ENCODE measurements at places on chromosomes 3 and 15. TPM values are rescaled to one million over a fixed set of nuclear protein-coding genes. Genes with fewer than 3 reads are reported as not detected.

- no peak for DNase-seq
Measured at GRCh38 chr3:138678086-138678485, 69.5 kb downstream of the FAIM start.

DNA sequence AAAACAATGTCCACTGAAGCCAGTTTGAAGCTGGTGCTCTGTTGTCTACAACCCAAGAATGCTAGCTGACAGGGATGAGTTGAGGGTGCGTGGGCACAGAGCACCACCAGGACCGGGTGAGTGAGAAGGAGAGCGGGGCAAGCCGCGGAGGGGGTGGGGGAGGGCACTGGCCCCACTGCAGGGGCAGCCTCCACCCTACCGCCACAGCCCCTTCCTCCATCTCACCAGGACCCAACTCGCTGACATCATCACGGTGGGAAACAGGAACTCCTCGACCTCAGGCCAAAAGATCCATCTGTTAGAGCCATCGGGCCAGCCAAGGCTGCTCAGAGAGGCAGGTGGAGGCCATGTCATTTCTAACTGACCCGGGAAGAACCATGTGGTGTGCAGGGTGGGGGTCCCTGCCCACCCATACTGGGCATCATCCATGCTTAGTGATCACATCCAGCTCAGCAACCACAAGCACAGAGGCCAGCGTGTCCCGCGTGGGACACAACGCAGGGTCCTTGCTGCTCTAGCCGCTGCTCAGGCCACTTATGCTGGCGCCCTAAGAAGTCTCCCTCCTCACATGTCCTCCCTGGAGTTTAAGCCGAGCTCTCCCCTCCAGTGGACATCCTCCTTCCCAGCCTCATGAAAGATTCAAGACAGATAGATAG lies 57.6 kb upstream of the GATA2 start:
- no peak for DNase-seq

DNA sequence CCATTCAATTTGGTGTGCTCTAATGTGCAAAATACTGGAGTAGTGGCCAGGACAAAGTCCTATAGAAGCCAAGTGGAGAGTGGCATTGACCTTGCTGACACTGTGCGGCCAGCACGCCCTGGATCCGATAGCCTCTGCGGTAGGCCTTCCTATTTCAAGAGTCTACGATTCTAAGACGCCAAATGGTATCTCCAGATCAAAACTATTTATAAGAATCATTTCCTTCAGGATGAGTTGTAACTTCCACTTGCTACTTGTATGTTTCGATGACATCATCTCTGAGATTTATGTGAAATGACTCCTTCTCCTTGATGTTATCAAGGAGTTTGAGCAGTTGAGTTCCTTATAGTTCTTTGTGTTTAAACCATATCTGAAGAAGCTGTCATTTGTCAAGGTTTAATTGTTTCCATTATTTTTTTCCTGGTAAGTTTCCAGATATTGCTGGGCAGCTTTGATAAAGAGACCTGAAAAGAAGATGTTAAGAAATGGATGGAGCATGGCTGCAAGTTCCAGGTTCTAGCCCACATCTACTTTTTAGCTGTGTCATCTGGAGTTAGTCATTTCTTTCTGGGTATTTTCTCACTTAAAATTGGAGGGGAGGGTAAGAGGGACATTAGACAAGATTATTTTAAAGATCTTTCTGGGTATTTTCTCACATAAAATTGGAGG lies 71.8 kb downstream of the TMEM44 start:
- no peak for DNase-seq

DNA sequence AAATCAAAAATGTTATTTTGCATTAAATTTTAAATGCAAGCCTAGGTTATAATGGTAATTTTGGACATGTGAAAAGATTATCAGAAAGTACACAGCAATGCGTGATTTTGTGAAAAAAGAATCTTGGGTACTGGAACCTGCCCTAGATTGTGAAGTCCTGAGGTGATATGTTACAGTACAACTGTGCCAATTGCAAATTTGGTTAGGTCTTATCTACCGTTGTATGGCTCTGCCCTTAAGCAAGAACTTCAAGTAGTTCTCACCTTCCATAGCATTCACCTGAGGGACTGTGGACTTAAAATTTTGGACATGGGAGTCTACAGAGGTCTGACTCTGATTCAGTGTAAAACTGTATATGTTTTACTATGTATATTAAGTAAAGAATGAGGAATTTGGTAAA lies 140.2 kb downstream of the PEX5L start:
- DNase-seq, result no peak

Gene ST8SIA2
- not detected for total RNA-seq

DNA sequence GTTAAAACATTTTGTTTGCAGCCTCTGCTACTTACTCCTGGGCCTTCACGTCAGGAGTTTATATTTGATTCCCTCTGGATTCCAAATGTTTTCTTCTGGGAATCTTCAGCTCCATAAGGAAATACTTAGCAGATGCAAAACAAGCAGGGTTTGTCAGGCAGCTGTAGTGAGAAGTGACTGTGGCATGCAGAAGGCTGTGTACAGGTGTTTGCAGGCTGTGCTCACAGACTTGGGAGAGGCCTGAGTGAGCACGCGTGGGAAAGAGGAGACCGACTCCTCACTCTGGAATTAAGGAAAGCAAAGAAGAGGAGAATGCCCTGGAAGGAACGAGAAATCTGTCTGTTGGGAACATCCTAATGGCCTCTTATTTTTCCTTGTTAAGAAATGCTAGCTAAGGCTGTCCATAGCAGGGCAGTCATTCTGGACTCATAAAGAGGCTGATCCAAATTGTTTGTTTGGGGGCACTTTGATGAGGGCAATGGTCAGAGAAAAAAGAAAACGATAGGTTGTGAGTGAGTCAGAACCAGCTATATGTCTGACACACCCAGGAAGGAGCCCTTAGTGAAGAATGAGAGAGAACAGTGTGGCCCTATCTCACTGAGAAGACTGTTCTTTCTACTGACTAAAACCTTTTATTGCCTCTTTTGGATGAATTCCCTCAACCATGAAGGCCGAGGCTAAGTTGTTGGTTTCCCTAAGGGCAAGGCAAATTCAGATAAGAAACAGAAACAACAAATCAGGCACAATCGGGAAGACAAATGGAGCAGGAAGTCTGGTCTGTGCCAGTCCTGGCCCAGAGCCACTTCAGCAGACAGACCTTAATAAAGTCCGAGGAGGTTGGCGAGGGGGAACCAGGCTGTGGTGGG lies 82.6 kb downstream of the TGFBR2 start:
- peak; percentile 17 for DNase-seq

GRCh38 chr15:57545995-57546394 lies 45.7 kb upstream of the MYZAP start:
- no peak for DNase-seq

GRCh38 chr3:114144909-114145688 lies 33.8 kb downstream of the DRD3 start:
- no peak for DNase-seq

Gene NAALADL2
- total RNA-seq, result not detected

All from activated CD4-positive, alpha-beta T cell treated with anti-CD3 and anti-CD28 coated beads, Interleukin-2, amount 10 ng/mL, durations not matched to agents 7 days and 5 days (primary cell).